Karpas-422 (cell line): ENCODE measurements at places on chromosomes 6 and 20. TPM values are rescaled to one million over a fixed set of nuclear protein-coding genes. Genes with fewer than 3 reads are reported as not detected.
A peak's percentile ranks its signal among the peaks of the same experiment; 100 is the strongest.

DNA sequence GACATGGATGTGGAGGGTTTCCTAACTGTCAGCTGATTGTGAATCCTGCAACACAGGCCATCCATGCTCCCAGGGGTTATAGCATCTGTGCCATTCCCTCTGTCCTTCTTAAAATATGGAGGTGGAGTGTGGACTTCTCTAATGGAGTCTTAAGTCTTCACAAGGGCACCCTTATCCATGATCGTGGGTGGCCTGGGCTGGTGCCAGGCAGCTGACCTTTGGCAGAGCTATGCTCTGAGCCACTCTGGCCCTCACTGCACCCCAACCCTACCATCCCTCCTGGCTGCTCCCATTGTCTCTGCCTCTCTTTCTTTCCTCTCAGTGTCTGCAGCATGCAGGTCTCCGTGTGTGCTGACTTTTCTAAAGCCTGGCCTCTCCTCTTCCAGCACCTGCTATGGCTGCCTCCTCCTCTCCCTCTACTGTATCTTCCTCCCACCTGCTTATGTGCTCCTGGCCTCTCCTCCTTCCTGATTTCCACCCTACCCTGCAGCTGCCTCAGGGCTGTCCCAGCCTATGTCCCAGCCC is 11.2 kb upstream of the PCMTD2 start:
- DNase-seq: no peak

GRCh38 chr6:6610031-6610591 is 21.6 kb downstream of the LY86 start:
- peak; percentile 57 for DNase-seq

ATP6V1G2 gene
- 15.2 and 34.9 TPM in 2 replicates for total RNA-seq

GRCh38 chr6:93242049-93242448 is 177.3 kb downstream of the EPHA7 start:
- no peak for DNase-seq

DNA sequence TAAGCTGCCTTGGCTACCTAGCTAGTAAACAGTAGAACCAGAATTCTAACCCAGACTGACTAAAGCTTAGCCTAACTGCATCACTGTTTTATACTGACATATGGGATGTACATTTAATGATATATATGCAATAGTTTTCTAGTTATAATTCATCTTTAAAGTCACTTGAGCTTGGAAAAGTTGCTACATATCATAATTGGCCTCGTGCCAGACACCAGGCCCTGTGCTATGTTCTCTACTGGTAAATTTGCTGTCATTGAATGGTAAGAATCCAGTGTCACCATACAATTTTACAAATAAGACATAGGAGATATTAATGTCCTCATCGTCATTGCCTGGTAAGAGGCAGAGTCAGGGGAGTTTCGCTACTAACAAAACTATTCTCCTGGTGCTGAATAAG is 396.8 kb downstream of the CDKAL1 start:
- DNase-seq: no peak

DNA sequence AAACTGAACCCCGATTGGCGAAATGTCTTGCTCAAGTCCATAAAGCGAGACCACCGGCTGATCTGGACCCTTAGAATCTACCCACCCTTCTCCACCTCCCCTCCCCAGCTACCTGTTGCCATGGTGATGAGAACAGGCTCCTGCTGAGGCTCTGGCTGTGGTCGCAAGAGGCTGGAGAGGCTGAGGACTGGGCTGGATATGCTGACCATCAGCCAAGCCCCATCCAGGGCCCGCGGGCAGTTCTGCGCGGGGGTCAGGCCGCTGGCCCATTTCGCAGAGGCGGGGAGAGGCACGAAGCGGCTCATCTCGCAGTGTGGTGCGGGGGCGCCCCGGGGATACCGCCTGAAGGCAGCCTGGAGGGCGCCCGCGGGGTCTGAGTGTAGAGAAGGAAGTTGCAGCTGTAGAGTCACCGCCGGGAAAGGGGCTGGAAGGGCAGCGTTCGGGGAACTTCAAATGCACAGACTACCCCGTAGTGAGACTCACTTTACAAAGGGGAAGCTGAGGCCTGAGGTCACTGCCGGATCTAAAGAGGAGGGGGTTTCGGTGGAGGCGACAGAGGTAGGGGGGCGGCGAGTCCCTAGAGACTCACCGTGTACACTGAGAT is 671 bp downstream of the TAPBP start:
- peak; percentile 75 for DNase-seq

- DNase-seq: no peak
Observed at GRCh38 chr6:95413789-95414188, 163.5 kb upstream of the MANEA start.

LAMA2 gene
- total RNA-seq: 0.04 TPM in 1 of 2 replicates, not detected in the other

LY6G6F gene
- not detected in 2 replicates for total RNA-seq

TBC1D20 gene
- total RNA-seq: 26.1 and 33.9 TPM in 2 replicates

PERP gene
- not detected in 2 replicates for total RNA-seq

- DNase-seq: no peak
Observed at GRCh38 chr6:109304284-109305015, 77.8 kb downstream of the CD164 start.

DNA sequence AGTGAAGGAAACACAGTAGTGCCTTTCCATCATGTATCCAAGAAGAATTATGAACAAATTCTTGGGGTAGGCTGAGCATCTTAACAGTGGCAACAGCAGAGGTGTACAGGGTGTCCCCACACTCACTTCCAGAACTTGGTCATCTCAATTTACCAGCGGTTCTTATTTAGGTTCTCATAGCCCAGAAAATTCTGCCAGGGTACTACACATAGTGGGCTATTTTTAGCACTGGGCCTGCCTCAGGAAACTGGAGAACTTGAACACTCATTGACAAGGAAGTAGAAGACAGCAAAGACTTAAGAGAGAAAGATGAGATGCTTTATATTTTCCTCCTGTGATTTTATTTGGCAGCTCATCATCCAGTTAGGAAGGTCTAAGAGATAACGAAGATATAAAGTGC is 71.8 kb upstream of the PHIP start:
- no peak for DNase-seq

HLA-DQB1 gene
- total RNA-seq: 79.1 and 126 TPM in 2 replicates

GRCh38 chr6:137417396-137417795 is 76.8 kb downstream of the OLIG3 start:
- DNase-seq: no peak

GRCh38 chr20:53365539-53366075 is 228.0 kb downstream of the ZNF217 start:
- DNase-seq: no peak

PPP1R16B gene
- 0.04 and 0.15 TPM in 2 replicates for total RNA-seq

DNA sequence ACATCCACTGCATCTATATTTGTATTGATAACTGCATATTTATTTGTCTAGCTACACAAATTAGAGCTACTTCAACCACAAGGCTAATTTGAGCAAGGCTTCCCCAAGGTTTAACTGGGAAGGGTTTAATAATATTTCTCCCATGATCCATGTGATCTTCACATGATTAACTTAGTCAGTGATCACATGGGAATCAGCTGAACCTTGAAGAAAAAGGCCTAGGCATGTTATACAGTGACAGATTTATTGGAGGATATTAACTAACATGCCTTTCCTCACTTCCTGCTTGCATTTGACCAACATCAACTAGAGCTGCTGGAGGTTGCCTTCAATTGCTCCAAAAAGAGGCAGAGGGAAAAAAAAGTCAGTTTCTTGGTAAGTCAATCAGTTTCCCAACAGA is 417.0 kb downstream of the HAO1 start:
- DNase-seq: no peak

TINAG gene
- not detected in 2 replicates for total RNA-seq

DNA sequence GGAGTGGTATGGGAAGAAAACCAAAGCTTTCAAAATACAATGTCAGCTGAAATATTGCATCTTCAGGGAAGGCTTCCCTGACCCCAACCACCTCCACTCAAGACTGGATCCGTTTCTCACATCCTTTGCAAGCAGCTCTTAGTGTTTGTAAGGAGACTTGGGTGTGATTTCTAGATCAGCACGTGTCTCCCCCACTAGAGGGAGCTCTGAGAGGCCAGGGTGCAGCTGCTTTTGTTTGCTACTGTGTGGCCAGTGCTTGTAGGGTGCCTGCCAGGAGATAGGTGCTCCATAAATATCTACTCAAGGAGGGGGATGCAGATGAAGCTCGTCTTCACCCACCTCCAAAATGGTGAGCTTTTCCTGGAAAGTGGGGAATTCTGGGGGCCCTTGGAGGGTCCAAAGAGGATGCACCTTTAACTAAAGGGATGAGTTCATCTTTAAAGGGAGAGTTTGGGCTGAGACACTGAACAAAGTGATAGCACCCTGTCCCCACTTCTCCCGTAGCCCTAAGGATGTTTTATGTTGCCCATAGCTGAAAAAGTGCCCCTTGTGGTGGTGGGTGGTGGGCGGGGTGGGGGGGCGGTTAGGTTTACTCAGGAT is 52.6 kb upstream of the MAFB start:
- peak; percentile 89 for DNase-seq

DNA sequence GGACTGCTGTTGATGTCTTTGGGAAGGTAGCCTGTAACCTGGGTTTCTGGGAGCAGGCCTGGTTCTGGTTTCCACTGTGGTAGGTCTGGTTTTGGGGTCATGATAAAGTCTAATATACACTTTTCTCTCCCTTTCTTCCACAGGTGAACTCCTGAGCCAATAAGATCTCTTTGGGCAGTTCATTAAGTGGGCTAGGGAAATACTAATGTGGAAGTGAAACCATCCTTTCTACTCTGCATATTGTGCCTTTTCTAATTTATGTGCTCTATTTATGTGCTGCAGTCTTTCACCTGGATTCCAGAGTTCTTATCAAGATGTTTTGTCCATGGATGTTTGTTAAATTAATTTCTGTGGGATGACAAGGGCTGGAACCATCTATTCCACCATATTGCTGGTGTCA is 165.7 kb upstream of the PTPRK start:
- DNase-seq: no peak

ZNF831 gene
- total RNA-seq: 0.11 TPM in 1 of 2 replicates, not detected in the other

DNA sequence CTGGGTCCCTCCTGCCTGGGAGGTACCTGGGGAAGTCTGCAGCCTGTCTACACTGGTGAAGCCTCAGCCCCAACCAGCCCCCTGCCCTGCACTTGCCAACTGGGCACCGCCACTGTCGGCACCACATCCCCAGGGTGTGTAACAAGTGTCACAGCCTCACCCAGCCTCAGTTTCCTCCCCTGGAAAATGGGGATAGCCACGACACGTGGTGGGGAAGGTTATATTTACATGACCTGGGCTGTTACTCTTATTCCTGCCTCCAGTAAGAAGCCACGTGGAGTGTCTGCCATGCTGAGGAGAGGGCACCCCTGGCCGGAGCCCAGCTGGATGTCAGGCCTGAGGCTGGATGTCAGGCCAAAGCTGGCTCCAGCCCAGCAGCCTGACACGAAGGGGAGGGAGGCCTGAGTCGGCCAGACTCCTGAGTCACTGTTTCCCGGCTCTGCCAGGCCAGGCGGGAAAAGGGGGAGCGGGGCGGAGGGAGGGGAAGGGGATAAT is 44.9 kb downstream of the SNAI1 start:
- DNase-seq: no peak

GRCh38 chr6:98416027-98416426 is 418.3 kb upstream of the POU3F2 start:
- DNase-seq: no peak

CCDC170 gene
- total RNA-seq: not detected in 2 replicates

DNA sequence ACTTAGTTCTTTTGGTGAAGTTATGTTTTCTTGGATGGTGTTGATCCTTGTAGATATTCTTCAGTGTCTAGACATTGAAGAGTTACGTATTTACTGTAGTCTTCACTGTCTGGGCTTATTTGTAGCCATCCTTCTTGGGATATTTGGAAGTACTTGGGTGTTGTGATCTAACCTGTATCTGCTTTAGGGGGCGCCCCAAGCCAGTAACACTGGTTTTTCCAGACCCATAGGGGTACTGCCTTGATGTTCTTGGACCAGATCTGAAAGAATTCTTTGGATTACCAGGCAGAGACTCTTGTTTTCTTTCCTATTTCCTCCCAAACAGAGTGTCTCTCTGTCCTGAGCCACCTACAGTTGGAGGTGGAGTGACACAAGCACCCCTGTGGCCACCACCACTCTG is 309.1 kb upstream of the IMPG1 start:
- no peak for DNase-seq

DNA sequence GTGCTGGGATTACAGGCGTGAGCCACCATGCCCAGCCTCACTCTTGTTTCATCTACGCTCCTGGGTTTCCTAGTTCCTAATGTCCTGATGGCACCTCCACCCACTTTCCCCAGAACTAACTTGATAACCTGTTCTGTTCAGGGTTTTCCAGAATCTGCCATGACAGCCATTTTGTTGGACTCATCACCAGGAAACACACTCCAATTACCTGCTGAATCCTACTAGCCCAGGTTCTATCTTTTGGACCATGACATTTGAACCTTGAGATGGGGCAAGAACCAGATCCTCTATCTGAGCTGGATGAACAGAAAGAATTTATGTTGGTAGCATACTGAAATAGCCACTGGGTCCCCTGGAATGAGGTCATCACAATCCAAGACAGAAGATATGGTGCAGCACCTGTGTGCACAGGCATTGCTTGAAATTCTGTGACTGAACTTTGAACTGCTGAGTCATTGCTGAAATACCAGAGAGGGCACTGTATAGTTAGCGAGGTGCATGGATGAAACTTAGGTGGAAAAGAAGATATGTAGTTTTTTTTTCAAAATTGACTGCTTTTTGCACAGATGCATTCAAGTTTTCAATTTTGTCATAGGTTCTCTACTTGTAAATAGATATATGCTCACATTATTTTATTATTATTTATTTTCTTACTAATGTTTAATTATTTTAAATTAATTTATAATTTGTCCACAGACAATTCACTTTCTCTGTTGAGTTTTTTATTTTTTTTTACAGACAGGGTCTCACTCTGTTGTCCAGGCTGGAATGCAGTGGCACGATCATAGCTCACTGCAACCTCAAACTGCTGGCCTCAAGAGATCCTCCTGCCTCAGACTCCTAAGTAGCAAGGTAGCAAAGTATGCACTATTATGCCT is 42.8 kb upstream of the TASP1 start:
- DNase-seq: no peak

GRCh38 chr6:149843051-149843633 is 21.0 kb downstream of the LRP11 start:
- no peak for DNase-seq

SLCO4A1 gene
- total RNA-seq: 0.72 TPM in 1 of 2 replicates, not detected in the other

- no peak for DNase-seq
Observed at GRCh38 chr6:43328528-43328927, 19.9 kb upstream of the CRIP3 start.

TAF8 gene
- total RNA-seq: 25.8 and 25.9 TPM in 2 replicates

GRCh38 chr20:9066191-9066590 is 2.7 kb upstream of the PLCB4 start:
- DNase-seq: no peak

GRCh38 chr20:1450926-1451491 is 15.6 kb downstream of the NSFL1C start:
- no peak for DNase-seq

- DNase-seq: no peak
Observed at GRCh38 chr20:43151256-43151655, 38.5 kb downstream of the PTPRT start.

DNA sequence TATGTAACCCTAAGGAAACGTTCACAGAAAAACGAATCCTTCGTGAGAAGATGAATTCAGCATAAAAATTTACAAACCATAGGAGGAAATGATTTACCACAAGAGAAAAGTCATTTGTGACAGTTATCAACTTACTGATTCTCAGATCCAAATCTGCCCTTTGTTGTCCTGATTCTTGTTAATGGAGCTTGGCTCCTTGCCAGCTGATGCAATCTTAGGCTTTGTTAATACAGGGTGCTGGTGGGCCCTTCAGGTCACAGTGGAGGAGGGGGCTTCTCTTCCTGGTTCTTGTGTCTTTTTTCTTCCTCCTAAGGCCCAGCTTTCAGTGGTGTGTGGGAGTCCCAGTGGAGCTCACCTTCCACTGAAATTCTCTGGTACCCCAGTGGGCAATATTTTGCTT is 108.4 kb upstream of the MAP3K7 start:
- no peak for DNase-seq
